Activated CD4-positive, alpha-beta T cell treated with anti-CD3 and anti-CD28 coated beads, Interleukin-2, amount 50 U/mL, for 24 hours (primary cell): ENCODE measurements at places on chromosomes 1 and 21.

GRCh38 chr1:197400522-197400902, 132.5 kb downstream of the CRB1 start:
- no peak for DNase-seq

DNA sequence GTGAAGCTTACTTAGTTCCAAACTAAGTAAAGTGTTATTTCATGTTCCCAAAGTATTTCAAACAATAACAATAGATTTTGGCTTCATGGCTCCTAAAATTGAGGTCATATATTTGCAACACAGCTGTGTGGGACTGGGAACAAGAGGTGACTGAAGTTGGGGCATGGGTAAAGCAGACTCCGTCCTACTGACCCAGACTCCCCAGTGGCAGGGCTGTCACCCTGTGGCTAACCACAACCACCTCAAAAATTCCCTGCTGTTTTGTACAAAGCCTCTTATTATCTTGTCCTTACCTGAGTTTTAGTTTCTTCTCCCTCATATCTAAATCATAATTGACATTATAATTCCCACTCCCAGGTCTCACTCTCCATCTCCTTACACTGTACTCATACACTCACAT, 117.6 kb downstream of the PTGER3 start:
- no peak for DNase-seq

GRCh38 chr1:8879922-8880676, 1.6 kb upstream of the ENO1 start:
- DNase-seq, result peak; percentile 54

- DNase-seq, result no peak
Observed at GRCh38 chr1:226864311-226864710, 6.1 kb upstream of the PSEN2 start.

DNA sequence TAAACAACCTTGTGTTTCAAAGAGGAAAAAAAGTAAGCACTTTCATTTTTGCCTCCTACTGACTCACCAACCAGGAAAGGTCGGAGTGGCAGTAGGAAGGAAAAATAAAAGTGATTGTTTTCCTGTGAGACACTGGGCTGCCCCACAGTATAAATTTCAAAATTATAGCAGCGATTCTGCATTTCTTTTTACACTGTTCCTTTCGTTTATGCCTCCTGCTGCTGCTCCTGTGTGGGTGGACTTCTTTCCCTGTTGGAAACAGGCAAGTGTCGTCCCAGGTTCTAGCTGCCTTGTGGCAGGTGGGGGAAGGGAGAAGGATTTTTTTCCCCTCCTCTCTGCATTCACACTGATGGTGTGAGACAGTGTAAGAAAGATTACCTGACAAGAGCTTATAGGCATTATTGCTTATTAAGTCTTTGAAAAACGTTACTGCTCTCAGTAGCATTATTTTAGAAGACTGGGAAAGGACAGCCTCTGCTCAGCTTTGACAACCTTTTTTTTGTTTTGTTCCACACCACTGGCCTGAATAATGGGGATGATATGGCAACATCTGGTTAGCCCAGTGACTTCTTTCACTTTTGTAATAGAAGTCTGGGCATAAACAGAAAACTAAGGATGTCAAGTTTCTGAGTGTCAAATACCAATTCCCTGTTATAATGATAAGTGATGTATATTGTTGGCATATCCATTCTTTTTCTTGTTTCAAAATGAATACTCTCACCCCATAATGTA, 77.9 kb downstream of the NEK7 start:
- DNase-seq, result no peak

DNA sequence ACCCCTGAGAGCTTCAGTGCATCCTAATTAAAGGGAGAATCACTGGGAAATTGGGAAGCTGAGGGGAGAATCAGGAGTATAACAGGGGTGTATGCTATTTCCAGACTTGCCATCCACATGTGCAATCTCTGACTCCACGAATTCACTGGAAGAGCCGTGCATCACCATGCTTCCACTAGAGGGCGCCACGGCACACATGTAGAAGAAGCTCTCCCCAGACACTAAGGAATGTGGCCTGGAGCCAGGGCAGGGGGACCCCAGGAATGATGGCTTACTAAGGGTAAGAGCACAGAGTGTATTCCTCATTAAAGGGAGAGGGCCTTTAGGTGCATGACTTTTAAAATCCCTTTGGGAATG, 81.5 kb downstream of the ABCA4 start:
- peak; percentile 32 for DNase-seq

DNA sequence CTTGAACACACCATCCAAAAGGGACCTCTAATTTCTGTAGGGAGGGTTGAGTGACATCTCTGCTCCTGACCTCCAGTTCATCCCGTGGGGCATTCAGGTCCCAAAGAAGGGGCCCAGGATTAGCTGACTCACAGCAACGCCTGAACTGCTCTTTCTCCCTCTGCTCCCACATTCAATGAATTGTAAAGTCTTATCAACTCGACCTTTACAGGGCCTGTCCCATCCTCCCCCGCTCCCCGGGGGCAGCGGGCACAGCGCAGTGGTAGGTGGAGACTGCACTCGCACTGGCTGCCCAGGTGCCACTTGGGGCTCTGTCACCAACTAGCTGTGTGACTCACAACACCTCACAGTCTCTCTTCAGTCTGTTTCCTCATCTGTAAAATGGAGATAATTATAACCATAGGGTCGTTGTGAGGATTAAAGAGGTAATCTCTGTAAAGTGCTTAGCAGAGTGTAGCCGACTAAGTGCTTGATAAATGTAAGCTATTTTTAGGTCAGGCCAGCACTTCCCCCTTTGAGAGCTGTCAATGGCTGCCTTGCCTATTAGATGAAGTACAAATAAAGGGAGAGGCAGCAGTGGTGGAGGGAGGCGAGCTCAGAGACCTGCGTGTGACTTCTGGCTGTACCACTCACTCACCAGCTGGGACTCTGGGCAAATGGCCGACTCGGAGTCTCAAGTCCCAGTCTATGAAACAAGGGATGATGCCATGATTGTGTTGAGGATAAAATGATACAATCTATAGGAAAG, 637 bp upstream of the MYBPHL start:
- DNase-seq, result no peak
